ENCODE measurements at places on chromosomes 5 and 9.

- no peak for DNase-seq
Measured at GRCh38 chr5:34667705-34668104, 11.6 kb downstream of the RAI14 start.

DNA sequence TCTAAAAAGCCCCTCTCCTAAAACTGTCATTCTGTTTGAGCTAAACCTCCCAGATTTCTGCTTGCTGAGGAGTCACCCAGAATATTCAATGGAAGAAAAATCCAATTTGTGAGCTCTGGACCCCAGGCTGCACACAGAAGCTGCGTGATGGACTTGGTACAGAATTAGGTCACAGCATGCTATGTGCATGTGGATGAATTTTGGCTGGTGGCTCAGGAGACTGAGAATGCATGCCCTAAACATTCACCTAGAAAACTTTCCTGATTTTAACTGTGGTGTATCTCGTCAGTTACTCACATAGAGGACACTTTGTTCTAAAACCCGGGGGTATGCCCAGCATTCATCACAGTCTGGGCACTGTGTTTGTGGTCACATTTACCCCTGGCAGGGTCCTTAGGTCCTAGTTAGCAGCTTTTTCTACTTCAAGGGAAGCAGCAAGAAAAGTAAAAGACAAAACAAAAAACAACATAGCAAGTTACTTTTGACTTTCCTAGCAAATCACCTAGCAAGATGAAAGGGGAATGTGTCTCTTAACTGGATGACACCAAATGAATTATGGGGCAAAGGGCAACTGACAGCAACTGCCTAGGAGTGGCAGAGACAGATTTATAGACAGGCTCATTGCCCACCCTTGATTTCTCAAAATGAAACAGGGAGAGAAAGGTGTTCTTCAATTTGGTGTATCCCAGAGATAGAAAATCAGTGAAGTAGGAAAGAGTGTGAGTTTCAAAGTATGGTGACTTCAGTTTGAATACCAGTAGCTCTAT, 8.3 kb upstream of the SHROOM1 start:
- no peak for DNase-seq

- DNase-seq, result no peak
Measured at GRCh38 chr5:3789519-3790193, 194.0 kb downstream of the IRX1 start.

DNA sequence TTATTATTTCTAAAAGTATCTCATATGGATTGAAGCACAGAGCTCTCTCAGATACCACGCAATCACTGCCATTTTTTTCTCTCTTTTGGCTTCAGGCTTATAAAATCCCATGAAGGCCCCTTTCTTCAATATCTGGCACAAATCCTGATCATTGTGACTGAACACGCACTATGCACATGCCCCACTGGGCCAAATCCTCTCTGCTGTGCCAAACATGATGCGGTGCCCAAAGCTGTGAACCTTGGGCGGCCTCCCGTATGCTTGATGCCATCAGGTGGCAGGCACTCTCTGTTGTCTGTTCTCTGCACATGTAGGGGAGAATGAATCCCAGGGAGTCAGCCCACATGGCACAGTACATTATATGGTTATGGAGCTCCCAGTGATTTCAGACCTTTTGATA, 375.0 kb upstream of the RGMB start:
- no peak for DNase-seq

GRCh38 chr9:89625721-89626687, 21.2 kb downstream of the GADD45G start:
- no peak for DNase-seq

DNA sequence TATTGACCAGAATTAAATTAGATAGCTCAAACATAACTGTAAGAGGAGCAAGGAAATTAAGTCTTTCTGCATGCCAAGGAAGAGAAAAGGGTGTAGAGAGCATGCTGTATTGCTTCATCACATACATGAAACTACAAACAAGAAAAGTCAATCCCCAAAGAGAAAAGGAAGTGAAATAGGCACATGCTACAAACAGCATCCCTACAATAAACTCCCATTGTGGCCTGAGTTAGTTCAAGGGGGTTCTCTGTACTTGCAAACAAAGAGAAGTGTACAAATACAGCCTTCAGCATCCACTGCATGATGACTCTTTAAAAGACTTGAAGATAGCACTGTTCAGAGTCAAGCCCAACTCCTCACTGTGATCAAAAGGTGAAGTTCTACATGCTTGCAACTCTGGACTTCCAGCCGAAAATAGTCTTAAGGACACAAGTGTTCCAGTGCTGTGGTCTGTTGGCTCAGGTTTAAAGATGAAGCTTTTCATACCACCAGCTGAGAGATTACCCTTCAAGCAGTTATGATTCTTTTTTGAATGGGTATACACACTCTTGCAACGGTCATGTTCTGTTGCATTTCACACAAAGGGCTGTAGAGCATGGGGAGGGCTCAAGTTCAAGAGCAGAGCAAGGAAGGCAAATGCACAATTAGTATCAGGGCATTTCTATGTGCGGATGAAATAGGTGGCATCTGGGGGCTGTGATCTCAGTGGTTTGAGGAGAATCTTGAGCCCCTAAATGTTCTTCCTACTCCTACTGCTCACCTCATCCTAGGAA, 534.5 kb downstream of the EBF1 start:
- DNase-seq, result no peak

- DNase-seq, result no peak
Measured at GRCh38 chr5:180820788-180821321, 18.2 kb upstream of the MGAT1 start.

DNA sequence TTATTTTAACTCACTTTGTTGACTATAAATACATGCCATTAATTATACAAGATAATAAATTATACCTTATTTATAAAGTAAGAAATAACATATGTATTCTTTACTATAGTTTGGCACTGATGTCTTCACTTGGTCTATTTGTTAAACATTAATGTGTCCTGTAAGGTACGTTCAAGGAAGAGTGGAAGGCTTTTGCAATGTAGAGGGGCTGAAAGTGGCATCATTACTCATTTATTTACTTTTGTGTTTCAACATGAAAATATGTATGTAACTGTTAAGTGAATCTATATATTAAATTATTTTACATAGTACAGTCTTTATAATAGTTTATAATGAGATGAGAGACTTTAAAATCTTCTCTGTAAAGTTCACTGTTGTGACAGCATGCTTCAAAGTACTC, 348.7 kb downstream of the CCDC171 start:
- DNase-seq, result no peak

DNA sequence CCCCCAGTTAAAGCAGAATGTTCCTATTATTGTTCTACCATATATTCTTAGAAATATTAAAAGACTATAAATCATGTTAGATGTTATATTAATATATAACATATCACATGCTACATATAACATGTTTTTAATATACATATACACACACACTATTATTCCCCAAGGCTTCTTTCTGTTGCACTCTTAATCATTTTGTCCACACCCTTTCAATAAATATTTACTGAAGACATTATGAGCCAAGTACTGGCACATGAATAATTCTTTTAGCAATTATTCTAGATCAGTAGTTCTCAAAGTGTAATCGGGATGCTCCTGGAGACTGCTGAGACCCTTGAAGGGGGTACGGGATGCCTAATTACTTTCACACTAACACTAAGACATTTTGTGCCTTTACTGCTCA, 143.9 kb downstream of the GNAQ start:
- DNase-seq, result no peak

GRCh38 chr9:76618762-76619161, 145.5 kb upstream of the PCA3 start:
- no peak for DNase-seq

DNA sequence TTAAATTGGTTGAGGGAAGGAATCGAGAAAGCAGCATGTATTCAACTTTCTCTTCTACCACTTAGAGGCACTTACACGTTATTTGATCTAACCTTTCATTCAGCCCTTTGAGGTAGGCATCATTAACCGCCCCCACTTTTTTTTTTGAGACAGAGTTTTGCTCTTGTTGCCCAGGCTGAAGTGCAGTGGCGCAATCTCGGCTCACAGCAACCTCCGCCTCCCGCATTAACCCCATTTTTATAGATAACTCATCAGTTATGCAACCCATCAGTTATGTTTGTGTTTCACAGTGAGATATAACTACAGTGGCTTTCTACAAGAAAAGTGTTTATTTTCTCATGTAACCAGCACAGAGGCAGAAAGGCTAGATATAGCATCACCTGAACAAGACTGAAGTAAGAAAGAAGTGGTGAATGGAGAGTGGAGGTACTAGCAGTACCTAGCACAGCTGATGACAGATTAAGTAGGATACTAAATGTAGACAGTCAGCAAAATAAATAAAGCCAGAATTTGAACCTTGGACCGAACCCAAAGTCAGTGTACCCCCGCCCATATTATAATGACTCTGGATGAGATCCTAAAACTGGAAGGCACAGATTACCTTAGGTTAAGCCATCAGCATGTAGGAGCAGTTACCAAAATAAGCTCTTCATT, 91.2 kb downstream of the PJA2 start:
- DNase-seq, result no peak

DNA sequence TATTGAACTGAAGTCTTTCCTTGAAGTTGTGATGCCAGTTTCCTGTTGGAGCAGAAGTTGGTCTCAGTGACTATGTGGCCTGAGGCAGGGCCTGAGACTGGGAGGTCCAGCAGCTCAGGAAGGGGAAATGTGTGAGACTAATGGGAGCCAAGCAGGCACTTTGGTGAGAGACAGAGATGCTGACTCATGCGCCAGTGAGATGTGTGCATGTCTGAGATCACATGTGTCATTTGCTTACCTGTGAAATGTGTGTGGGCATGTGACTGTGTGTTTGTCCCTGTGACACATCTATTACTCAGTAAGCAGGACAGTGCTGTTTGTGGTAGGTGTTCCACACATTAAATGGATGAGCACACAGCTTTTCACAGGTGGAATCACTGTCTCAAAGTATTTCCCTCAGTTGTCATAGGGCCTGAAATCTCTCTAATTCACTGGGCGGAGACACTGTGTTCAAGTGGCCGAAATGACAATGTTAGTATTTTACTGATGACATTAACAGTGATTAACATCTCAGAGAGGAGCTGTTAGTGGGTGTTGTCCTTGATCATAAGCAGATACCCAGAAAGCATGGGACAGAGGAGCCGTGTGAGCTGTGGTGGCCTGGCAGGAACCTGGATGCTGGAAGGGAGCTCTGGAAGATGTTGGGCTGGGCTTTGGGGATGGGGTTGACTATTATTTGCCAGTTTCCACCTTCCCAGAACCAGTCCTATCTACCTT, 7.4 kb downstream of the NPR2 start:
- DNase-seq, result no peak

GRCh38 chr9:136119883-136120393, 1.3 kb upstream of the TMEM250 start:
- DNase-seq, result no peak

GRCh38 chr9:4666042-4666699, at the start of gene SPATA6L:
TSS of gene SPATA6L (minus strand) at chr9:4666480. CDS start at chr9:4666250, 230 bp downstream.
- peak; percentile 62 for DNase-seq

DNA sequence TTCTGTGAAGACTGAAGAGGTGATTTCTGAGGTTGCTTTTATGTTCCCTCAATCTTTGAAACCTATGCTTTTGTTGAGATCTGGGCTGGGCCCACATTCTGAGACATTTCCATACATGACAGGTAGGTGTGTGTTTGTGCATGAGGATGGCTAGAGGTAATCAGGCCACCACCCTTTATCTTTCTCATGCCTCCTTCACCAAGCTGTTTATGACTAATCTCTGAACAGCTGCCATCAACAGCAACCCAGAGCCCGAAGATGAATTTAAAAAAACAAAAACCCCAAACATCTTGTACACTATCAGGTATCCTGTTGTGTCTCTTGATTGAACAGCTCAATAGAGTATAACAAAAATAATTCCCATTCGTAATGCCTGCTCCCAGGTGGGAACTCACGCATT, 12.6 kb upstream of the C5orf46 start:
- DNase-seq, result no peak

- no peak for DNase-seq
Measured at GRCh38 chr5:172361566-172362238, 78.1 kb upstream of the UBTD2 start.

GRCh38 chr5:10452768-10453331, 11.2 kb downstream of the ROPN1L start:
- DNase-seq, result peak; percentile 62

DNA sequence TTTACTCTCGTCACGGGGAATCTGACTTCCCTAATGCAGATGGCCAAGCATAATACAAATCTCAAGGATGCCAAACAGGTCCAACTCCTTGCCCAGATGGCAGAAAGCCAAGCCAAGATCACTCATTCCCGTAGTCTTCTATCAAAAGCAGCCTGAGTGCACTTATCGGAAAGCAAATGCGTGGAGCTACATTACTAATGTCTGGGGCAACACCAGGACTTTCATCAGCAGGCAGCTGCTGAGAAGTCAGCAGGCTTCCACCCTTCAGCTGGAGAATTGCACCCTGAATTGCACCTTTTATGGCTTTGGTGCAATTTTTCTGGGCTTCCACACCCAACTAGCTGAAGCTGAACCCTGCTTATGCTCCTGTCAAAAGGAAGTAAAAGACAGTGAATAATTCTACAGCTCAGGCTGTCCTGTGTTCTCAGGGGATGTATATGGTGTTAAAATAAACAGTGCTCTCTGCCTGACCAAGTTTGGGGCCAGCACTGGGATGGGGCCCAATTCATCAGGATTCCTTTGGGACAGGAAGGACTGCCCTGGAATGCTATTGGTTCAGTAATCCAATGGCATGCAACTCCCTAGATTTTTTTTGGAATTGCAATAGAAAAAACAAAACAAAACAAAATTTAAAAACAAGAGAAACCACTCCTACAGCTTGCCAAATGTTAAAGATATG, 92.6 kb downstream of the DPYSL3 start:
- DNase-seq, result no peak

DNA sequence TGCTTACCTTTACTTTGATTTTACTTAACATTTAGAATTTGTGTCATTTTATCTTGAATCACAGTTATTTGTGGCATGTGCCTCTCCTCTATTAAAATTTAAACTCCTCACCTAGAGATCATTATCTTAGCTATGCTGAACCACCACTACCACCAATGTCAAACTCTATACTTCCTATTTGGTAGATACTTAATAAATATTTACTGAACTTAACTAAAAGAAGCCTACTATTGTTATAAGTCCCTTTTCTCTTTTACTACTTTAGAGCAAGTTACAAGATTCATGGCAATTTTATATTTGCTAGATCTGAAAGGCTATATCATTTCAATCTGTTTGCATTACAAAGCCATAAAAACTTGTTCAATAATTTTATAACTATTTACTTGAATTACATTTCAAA, 273.3 kb upstream of the CCNH start:
- DNase-seq, result no peak

Data from renal pelvis (tissue), 12 donors.